Muscle of leg (tissue), 16 donors: ENCODE measurements at places on chromosomes 3 and 15. TPM values are rescaled to one million over a fixed set of nuclear protein-coding genes. Genes with fewer than 3 reads are reported as not detected.

- no peak overlapping the region for H3K27ac ChIP-seq
- H3K4me3 ChIP-seq = no peak overlapping the region
- H3K36me3 ChIP-seq = peaks cover 11% of the 10 kb centered on the region
- DNase-seq = no peak
Observed at GRCh38 chr3:28268989-28269388, 27.6 kb downstream of the CMC1 start.

ZPLD1 gene
- total RNA-seq = under 0.01 TPM

DNA sequence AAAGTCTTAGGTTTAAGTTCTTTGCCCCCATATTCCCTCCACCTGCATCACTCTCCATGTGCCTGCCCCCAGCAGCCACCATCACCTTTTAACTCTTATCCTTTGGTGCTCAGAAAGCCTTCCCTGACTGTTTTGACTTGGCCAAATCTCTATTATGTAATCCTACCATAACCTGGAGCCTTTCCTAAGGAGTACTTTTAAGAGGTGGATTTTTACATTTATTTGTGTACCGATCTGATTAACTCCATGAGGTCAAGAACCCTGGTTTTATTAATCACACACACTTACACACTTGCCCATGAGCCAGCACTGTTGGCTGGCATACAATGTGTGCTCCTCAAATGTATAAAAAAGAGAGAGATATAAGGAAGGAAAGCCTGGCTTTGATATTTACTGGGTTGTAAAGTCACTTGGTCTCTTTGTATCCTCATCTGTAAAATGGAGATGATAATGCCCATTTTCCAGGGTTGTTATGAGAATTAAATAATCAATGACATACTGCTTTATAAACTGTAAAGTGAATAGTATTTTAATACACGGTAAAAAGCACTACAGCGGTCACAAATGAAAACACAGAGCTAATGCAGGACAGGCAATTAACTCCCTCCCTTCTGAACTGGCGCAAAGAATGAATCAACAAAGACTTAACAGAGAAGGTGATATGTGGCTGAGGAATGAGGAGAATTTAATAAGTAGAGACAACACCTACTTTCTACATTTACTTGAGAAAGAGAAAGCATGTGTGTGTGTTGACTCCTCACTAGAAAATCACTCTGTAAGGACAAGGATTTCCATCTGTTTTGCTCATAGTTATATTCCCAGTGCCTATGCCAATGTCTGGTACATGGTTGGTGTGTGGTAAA, 45.4 kb downstream of the ATP13A4 start:
- no peaks in the 10 kb centered on the region for H3K4me1 ChIP-seq
- DNase-seq = no peak
- no peaks in the 10 kb centered on the region for H3K36me3 ChIP-seq
- no peak overlapping the region for H3K4me3 ChIP-seq
- H3K27me3 ChIP-seq = no peaks in the 10 kb centered on the region

STAB1 gene
- total RNA-seq = 58.4 TPM

GRCh38 chr15:51575775-51576174, 46.8 kb downstream of the DMXL2 start:
- H3K36me3 ChIP-seq = no peaks in the 10 kb centered on the region
- no peak overlapping the region for H3K4me3 ChIP-seq
- DNase-seq = no peak
- H3K27ac ChIP-seq = no peak overlapping the region

RASGRP1 gene
- total RNA-seq = 0.35 TPM

CYP1A2 gene
- not detected for total RNA-seq

GRCh38 chr15:101451846-101452245, 37.7 kb downstream of the PCSK6 start:
- peak overlapping the region; percentile 39 for H3K27ac ChIP-seq
- H3K36me3 ChIP-seq = no peaks in the 10 kb centered on the region
- no peak overlapping the region for H3K4me3 ChIP-seq
- DNase-seq = no peak
- peaks cover 40% of the 10 kb centered on the region for H3K4me1 ChIP-seq
- H3K27me3 ChIP-seq = peaks cover 2% of the 10 kb centered on the region

- H3K4me3 ChIP-seq = no peak overlapping the region
- H3K36me3 ChIP-seq = no peaks in the 10 kb centered on the region
- no peak for DNase-seq
- peak overlapping the region; percentile 67 for H3K27ac ChIP-seq
- peaks cover 3% of the 10 kb centered on the region for H3K4me1 ChIP-seq
Observed at GRCh38 chr3:143127801-143128200, 8.2 kb downstream of the CHST2 start.

GRCh38 chr3:100226712-100227429, 33.9 kb upstream of the TBC1D23 start:
- no peak overlapping the region for H3K4me3 ChIP-seq
- H3K27me3 ChIP-seq = no peaks in the 10 kb centered on the region
- no peaks in the 10 kb centered on the region for H3K36me3 ChIP-seq
- H3K4me1 ChIP-seq = peaks cover 3% of the 10 kb centered on the region

- no peak for DNase-seq
- H3K4me3 ChIP-seq = no peak overlapping the region
- H3K4me1 ChIP-seq = peaks cover 73% of the 10 kb centered on the region
Observed at GRCh38 chr15:101614001-101614585, 38.1 kb downstream of the TM2D3 start.

NMB gene
- total RNA-seq = 3.0 TPM

GRCh38 chr3:20043396-20043795, 3.1 kb downstream of the KAT2B start:
- no peak overlapping the region for H3K4me3 ChIP-seq
- no peaks in the 10 kb centered on the region for H3K36me3 ChIP-seq
- H3K4me1 ChIP-seq = peaks cover 32% of the 10 kb centered on the region
- H3K27me3 ChIP-seq = no peaks in the 10 kb centered on the region

GRCh38 chr3:53137221-53137620, 7.0 kb upstream of the RFT1 start:
- H3K27ac ChIP-seq = no peak overlapping the region
- H3K27me3 ChIP-seq = no peaks in the 10 kb centered on the region
- no peak overlapping the region for H3K4me3 ChIP-seq
- no peaks in the 10 kb centered on the region for H3K36me3 ChIP-seq
- no peak for DNase-seq

DNA sequence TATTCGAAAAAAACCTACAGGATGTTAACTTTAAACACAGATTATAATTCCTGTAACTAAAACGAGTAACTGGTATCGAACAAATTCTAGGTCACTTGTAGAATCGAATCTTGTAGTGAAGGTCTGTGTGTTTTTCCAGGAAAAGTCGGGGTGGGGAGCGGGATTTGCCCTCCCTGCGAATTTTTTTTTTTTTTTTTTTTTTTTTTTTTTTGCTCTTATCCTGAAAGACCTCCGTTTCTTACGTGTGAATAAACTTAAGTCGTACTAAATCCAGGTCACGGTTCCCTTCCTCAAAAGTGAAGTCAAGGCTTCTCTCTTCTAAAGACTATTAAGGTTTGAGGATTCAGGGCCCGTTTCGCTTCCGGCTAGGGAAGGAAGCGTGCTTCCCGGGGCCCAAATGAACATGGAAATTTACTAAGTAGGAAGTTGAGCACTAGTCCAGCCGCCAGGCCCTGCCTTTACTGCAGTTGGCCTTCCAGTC, 770 bp downstream of the TBC1D5 start:
- peaks cover 2% of the 10 kb centered on the region for H3K36me3 ChIP-seq
- no peaks in the 10 kb centered on the region for H3K27me3 ChIP-seq
- peak overlapping the region; percentile 99 for H3K27ac ChIP-seq

- H3K27ac ChIP-seq = no peak overlapping the region
- no peaks in the 10 kb centered on the region for H3K36me3 ChIP-seq
- H3K4me1 ChIP-seq = peaks cover 3% of the 10 kb centered on the region
- H3K27me3 ChIP-seq = no peaks in the 10 kb centered on the region
Observed at GRCh38 chr3:14699643-14700042, 24.7 kb downstream of the C3orf20 start.
